ENCODE measurements at places on chromosomes 11 and 22.

- DNase-seq, result no peak
These were observed 11.4 kb downstream of the MOGAT2 start for GRCh38 chr11:75728992-75729391.

- no peak for DNase-seq
These were observed 67.4 kb downstream of the SPECC1L start for GRCh38 chr22:24337894-24338645.

DNA sequence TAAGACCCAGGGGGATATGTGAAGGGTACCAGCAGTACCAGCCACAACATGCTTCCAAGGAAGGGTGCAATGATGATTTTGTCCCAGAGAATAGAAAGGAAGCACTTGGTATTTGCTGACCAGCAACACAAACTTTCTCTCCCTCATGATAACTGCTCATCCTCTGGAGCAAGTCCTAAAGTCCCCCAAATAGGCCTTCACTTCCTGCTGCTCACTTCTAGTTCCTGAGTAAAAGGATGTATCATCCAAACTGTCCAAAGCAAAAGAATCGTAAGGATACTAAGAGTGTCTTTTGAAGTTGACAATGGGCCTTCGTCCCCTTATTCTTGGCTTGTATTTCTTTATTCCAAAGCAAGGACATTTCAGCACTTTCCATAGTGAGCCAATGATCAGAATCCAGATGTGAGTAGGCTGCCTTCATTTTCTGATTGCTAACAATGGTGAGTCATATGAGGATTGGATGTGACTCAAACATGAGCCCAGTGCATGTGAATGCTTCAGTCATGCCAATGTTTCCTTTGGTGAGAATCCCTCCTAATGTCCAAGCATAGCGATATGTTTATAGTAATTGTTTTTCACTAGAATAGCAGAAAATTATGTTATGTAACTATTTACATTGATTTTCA lies 243.4 kb upstream of the POU2AF2 start:
- no peak for DNase-seq

DNA sequence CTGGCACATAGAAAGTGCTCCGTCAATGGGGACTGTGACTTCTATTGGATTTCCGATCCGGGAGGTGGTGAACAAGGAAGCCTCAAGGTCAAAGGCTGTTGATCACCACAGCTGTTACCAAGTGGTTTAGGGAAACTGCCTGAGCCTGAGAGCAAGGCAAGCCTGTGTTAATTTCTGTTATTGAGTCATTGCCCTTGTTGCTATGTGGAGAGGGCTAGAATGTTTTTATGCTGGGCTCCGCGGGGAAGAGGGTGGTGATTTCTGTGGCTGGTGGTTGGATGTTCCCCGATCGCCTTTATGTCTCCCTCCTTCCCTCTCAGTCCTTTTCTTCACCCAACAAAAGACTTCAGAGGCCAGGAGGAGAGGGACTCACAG lies 108.5 kb upstream of the ALX4 start:
- DNase-seq, result no peak

GRCh38 chr11:70140711-70141485 lies 62.2 kb upstream of the FADD start:
- no peak for DNase-seq

- DNase-seq, result peak; percentile 74
These were observed 76.9 kb upstream of the TTLL12 start for GRCh38 chr22:43263645-43264514.

- DNase-seq, result no peak
These were observed 53.0 kb upstream of the RDX start for GRCh38 chr11:110349138-110349996.

GRCh38 chr11:6607190-6607795 lies 3.7 kb downstream of the ILK start:
- DNase-seq, result no peak

DNA sequence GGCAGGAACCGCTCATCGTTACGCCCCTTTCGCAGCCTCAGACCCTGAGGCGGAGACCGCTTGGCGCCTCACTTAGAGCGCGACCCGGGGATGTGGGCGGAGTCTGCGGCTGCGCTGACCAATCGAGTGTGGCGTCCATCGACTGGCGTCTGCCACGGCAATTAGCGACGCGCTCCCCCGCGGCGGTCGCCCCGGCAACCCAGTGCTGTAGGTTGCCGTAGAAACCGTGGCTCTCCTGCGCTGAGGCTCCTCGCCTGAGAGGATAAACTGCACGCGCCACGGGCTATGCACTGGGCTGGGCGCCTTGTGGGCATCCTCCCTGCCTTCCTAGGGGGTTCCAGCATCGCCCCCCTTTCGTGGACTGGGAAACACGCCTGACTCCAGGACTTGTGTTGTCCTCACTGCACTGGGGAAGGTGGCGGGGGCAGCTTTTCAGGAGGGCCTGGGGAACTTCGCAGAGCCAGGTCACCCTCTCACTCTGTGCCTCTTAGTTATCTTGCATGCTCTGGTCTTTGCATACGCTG lies 701 bp upstream of the P2RX6 start:
- DNase-seq, result peak; percentile 58

DNA sequence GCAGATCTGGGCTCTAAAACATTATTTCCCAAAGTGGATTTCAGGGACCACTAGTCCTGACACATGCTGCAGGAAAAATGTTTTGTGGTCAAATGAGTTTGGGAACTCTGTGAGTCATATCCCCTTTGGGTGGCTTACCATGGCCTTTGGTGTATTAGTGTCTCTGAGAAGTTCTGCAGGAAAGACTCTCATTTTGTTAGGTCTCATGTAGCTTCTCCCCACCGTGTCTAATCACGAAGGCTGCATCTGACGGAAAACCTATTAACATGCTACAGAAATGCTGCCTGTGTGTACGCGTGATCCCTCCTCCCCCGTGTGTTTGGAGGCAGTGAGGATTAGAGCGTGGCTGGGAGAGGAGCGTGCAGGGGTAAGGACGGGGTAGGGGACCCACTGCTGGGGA lies 191.7 kb downstream of the ST3GAL4 start:
- no peak for DNase-seq

GRCh38 chr11:123241874-123242543 lies 47.0 kb upstream of the CLMP start:
- DNase-seq, result no peak

GRCh38 chr11:19931771-19932369 lies 219.2 kb downstream of the NAV2 start:
- no peak for DNase-seq

- DNase-seq, result no peak
These were observed 17.6 kb upstream of the BDNF start for GRCh38 chr11:27717801-27718229.

GRCh38 chr11:109027851-109028250 lies 363.0 kb downstream of the DDX10 start:
- no peak for DNase-seq

GRCh38 chr11:47980907-47981621 lies 705 bp downstream of the PTPRJ start:
- no peak for DNase-seq
